MM.1S (cell line): ENCODE measurements at places on chromosomes 7 and 10.
A peak's percentile ranks its signal among the peaks of the same experiment; 100 is the strongest.

DNA sequence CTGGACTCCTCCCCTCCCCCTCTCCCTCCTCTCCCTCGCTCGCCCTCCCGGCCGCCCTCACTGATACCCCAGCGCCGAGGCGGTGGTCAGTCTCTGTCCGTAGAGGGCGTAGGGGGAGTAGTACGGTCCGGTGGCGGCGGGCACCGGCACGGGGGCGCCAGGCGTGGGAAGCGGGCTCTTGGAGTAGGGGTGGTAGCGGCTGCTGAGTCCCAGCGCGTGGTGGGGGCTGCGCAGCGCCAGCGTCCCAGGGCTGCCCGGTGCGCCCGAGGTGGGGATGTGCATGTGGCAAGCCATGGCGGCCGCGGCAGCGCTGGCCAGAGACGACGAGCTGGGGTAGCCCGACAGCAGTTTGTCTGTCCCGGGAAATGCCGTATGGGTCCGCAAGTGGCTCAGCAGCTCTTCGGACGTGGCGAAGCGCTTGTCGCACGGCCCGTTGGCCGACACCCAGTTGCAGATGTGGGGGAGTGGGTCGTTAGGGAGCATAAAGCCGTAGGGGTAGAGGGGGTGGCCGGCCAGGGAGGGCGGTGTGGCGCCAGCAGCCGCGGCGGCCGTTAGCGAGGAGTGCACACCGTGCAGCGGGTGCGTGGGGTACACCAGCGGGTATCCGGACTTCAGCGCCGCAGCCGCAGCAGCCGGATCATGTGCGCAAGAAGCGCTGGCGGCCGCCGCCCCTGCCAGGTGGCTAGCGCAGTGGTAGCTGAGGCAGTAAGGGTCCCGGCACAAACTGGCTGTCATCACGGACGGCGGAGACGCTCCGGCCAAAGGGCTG is 2.7 kb downstream of the ZNF503 start:
- no peak for DNase-seq

- no peak for DNase-seq
These were observed 70.6 kb downstream of the NEURL1 start for GRCh38 chr10:103564116-103564501.

DNA sequence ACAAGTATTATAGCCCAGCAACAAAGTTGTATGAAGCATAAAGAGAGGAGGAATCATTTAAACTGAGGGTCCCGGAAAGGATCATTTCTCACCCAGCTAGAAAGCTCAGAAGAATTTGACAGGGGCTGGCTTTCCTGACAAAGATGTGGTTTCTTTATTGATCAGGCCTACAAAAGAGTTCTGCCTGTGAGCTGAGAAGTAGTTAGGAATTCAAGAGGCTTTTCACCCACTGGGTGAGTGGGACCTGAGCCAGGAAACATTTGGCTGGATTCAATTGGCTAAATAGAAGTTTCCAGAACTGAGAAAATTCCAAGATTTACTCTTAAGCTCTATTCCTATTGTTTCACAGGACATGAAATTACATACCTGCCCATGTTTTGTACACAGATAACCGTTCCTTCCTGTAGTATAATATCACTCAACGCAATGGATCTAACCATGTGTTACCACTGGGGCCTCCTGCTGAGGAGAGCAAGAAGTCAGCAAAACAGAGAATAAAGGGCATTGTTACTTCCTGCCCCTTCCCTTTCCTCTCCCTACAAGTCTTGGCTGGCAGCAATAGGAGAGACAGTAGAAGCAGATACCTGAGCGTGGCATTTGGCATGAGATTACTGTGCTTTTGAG is 53.9 kb upstream of the PAPSS2 start:
- DNase-seq, result no peak

DNA sequence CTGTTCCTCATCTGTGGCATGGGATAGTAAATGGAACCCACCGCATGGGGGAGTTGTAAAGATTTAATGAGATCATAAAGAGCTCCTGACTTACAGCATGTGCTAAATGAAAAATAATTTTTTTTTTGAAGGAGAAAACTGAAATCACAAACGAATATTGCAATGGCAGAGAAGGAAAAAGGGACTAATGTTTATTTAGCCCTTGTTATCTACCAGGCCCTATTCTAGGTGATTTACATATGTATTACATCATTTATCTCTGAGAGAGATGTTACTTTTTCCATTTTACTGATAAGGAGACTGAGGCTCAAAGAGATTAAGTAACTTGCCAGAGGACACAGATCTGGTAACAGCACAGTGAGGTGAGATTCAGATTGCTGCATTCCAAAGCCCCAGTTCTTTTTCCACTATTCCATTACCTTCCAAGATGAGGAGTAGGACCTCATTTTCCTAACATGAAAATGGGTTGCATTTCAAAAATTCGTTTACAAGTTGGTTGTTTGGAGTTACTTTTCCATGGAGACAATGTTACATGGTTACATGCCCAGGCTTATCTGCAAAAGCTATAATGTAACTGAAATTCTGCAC is 28.6 kb downstream of the VCL start:
- no peak for DNase-seq

DNA sequence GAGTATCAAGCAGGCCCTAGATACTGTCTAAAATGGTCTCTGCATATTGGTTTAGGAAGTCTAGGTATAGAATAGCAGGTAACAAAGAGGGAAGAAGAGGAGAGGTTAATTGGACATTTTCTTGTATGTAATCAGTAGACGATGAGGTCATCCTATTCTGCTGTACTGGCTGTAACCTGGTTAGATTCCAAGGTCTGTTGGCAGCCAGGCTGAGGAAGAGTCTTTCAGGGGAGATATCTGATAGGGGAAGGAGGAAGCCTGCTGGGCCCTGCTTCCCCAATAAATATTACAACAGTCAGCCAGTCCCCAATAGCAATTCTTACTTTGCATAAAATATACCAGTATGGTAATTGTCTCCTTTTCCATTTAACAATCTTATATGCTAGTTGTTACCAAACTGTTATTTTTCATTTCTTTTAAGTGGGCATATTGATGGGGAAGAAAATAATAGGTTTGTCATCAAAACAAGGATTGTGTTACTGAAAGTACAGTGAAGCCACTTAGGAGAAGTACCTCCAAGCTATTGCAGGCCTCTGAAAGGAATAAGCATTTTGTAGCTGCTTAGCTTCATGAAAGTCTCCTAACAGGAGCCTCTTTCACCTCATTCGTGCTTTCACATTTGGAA is 186.4 kb downstream of the LRRC4 start:
- no peak for DNase-seq

DNA sequence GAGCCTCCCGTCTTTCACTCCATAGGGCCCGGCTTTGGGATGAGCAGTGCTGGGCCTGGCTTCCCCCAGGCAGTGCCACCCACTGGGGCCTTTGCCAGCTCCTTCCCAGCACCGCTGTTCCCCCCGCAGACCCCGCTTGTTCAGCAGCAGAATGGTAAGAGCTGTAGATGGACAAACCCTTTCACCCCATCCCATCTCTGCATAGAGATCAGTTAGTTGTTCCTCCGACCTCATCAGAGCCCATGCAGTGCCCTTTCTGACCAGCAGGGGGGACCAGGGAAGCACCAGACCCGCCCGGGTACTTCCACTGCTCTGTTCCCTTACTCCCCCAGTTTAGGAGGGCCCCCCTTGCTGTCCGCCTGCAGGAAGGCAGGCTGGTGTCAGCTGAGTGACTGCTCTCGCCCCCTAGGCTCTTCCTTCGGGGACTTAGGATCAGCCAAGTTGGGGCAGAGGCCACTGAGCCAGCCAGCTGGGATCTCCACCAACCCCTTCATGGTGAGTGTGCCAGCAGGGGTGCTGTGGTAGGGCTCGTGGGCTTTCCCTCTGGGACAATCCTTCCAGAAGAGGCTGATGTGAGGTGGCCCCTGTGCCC is 9.8 kb downstream of the SAP25 start:
- DNase-seq, result peak; percentile 68

- DNase-seq, result no peak
These were observed 148.7 kb downstream of the AMPH start for GRCh38 chr7:38482521-38482920.

GRCh38 chr10:111984057-111984456 is 199.5 kb downstream of the GPAM start:
- DNase-seq, result no peak

GRCh38 chr10:46084321-46085165 is 38.5 kb upstream of the MSMB start:
- DNase-seq, result no peak
